Ovary (tissue), 10 donors: ENCODE measurements at places on chromosomes 7 and 10. TPM values are rescaled to one million over a fixed set of nuclear protein-coding genes. Genes with fewer than 3 reads are reported as not detected.

PLXNA4 gene
- 39.9 TPM for total RNA-seq

PRF1 gene
- 0.78 TPM for total RNA-seq

CYP3A7 gene
- total RNA-seq, result 0.34 TPM

BHLHA15 gene
- not detected for total RNA-seq

ADAP1 gene
- 3.6 TPM for total RNA-seq

VIPR2 gene
- total RNA-seq, result 11.1 TPM

PBLD gene
- total RNA-seq, result 3.0 TPM

PANK1 gene
- total RNA-seq, result 2.6 TPM

CARD11 gene
- 0.67 TPM for total RNA-seq

TWIST1 gene
- 4.4 TPM for total RNA-seq

LIPF gene
- total RNA-seq, result not detected

VSTM4 gene
- total RNA-seq, result 46.0 TPM

NPS gene
- not detected for total RNA-seq

ZNF365 gene
- total RNA-seq, result 1.2 TPM

LRRC61 gene
- total RNA-seq, result 25.2 TPM

ADAM22 gene
- 9.3 TPM for total RNA-seq

AKR1D1 gene
- not detected for total RNA-seq

SGCE gene
- 183 TPM for total RNA-seq

CREB5 gene
- 2.3 TPM for total RNA-seq

CFAP46 gene
- 2.7 TPM for total RNA-seq

LRRN3 gene
- total RNA-seq, result 1.0 TPM

WDR11 gene
- 55.3 TPM for total RNA-seq

CYP51A1 gene
- 51.1 TPM for total RNA-seq

SUN3 gene
- not detected for total RNA-seq

CCL24 gene
- not detected for total RNA-seq

NUPR2 gene
- total RNA-seq, result not detected

SPDYE2 gene
- 0.43 TPM for total RNA-seq

NUP205 gene
- 51.5 TPM for total RNA-seq

STEAP2 gene
- total RNA-seq, result 26.6 TPM

IKZF1 gene
- 3.3 TPM for total RNA-seq
